ENCODE measurements at places on chromosomes 5 and 9.

GRCh38 chr5:53580547-53580946 lies 20.1 kb downstream of the NDUFS4 start:
- no peak for DNase-seq

- DNase-seq, result peak; percentile 51
These were observed 86.3 kb upstream of the SLC12A2 start for GRCh38 chr5:127997201-127997704.

DNA sequence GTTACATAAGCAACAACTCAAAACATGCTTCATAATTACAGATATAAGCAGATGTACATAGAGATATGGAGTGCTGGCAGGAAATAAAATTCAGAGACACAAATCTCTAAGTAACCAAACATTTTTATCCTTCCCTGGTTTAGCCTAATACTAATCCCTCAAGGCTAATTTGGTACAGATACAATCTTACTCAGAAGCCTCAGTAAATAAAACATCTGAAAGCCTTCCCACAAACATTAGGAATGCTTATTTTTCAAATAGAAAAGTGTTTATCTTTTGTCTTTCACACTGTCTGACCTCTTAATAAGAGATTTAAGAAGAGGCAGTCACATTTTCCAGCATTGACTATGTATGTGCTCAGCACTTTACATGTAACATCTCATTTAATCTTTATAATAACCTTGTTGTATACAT lies 399.4 kb downstream of the ARRDC3 start:
- DNase-seq, result no peak

DNA sequence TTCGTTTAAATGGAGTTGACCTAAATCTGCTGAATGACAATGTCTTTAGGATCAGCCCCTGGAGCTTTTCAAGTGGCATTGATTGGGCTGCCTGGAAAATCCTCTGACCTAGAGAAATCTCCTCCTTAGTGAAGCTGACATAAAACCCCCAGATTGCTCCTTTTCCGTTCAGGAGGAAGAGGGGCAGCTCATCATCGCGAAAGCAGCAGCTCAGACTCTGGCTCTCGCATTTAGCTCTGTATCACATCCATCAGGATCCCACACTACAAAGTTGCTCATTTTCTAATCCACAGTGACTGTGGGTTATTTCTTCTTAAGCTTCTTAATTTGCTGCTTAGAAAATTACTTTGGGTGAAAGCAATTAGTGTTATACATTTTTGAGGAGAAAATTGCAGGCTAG lies 373.7 kb downstream of the ENC1 start:
- DNase-seq, result no peak

DNA sequence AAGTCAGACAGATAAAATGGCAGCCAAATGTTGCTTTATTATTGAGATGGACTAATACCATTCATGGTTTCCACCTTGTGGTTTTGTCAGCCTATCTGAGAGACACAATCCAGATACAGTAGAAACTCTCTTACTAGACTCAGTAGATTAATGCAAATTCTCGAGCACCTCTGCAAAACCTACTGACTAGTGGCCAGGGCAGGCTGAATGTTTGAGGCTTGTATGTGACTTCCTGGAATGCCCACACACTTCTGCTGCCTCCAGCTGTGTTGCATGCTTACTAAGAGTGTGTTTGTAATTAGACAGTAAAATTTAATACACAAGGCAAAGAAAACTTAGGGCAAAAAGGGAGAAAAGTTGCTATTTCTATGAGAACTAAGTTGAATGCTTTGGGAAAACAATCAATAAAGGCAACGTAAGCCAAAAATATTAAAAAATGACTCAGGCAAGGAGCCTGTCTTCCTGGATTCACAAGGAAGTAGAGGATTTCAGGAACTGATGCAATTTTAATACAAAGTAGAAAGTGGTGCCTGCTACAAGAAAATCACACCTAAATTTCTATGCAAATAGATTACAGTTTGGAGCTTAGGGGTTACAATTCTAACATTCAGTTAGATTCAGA lies 30.2 kb upstream of the CCNG1 start:
- no peak for DNase-seq

- peak; percentile 49 for DNase-seq
These were observed 138.4 kb upstream of the ZNF618 start for GRCh38 chr9:113737517-113738271.

- DNase-seq, result no peak
These were observed 162.9 kb downstream of the ELAVL2 start for GRCh38 chr9:23663125-23663524.

DNA sequence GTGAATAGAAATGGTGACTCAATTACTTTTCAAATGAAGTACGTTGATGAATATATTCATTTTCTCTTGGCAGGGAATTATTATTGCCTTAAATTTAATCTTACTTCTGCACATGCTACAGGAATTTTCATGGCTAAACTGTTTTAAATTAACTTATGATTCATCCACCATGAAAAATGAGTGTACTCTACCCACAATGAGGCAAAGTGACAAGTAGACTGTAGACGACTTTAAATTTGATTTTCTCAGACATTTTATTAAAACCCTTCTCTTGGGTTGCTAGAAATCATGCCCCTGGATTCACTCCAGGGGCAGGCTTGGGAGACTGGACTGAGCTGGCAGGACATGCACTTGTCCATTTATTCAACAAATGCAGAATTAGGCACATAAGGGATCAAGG lies 23.5 kb upstream of the ERAP2 start:
- DNase-seq, result no peak

DNA sequence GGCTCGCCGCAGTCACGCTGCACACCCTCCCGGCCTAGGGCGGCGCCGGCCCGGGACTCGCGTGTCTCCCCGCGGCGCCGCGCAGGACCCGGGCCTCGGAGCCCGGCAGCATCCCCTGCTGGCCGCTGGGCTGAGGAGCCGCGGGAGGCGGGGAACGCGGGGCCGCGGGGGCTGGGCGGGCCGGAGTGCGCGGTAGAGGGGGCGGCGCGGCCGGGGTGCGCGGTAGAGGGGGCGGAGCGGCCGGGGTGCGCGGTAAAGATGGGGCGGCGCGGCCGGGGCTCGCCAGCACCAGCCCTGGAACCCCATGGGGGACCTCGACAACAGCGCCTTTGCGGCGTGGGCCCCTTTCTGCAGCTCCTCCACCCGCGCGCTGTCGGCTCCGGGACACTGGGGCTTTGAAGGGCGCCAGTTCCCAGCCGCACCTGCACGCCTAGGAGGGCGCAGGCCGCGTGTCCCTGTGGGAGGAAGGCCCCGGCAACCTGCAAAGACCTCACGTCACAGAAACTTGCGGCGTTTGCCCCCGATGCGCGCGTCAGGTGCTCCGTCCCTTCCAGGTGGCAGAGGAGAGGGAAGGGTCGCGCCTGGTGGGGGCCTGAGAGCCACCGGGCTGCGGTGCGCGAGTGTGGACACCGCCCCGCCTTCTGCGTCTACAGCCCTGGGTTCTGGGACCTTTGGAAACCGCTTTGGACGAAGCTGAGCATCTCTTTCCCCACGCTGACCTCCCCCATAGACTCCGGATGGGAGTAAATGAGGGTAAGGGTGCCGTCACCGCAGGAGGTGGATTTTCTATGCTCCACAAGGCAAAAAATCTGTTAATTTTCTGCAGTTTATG lies 49.6 kb downstream of the NSUN2 start:
- no peak for DNase-seq

DNA sequence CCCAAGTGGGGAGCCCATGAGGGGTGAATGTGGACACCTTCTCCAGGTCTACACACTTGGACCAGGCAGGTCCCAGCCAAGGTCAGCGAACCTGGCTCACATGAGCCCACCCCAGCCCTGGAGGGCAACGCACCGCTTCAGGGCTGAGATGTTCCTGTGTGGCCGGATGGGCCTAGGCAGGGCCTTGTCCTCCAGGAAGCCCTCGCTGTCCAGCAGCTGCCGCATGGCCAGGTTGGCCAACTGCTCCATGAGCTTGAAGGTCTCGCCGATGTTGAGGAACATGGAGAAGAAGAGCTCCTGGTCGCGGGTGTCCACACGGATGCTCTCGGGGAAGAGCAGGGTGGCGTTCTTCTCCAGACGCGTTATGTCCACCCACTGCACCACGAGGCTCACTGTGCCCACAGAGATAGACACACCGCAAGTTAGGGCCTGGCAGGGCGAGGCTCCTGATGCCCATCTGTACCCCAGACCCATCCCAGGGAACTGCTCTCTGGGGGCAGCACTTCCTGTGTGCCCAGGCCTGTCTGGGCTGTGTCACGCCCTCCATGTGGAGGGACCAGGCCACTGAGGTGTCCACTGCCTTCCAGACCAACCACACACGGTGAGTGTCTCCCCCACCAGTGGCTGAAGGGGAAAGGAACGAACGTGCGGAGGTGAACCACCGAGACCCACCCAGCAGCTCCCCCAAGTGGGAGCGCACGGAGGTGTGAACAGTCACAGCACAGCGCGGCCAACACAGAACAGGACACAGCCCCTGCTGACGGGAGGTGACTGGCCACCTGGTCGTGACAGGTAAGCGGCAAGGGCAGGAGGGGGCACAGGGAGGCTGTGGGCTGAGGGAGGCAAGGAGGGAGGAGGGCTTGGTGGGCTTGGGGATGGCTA lies 14.4 kb downstream of the TBC1D9B start:
- DNase-seq, result no peak

GRCh38 chr5:169412831-169413230 lies 111.9 kb upstream of the SLIT3 start:
- no peak for DNase-seq

GRCh38 chr9:91119679-91120078 lies 242.0 kb downstream of the AUH start:
- DNase-seq, result no peak

DNA sequence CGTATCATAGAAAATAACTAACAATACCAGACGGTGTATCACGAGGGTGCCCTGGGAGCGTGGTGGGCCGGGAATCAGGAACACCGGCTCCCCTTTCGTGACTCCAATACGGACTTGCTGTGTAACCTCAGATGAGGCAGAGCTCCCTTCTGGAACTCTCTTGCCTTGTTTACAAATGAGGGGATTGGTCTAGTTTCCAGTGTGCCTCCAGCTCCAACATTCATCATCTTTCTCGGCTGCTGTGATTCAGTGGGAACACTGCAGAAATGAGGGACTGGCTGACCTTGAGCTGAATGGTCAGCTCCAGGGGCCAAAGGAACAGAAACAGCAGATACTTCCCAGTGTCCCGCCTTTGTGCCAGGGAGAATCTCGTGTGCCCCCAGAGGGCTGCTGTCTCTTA lies 22.6 kb upstream of the TGFBI start:
- DNase-seq, result no peak

DNA sequence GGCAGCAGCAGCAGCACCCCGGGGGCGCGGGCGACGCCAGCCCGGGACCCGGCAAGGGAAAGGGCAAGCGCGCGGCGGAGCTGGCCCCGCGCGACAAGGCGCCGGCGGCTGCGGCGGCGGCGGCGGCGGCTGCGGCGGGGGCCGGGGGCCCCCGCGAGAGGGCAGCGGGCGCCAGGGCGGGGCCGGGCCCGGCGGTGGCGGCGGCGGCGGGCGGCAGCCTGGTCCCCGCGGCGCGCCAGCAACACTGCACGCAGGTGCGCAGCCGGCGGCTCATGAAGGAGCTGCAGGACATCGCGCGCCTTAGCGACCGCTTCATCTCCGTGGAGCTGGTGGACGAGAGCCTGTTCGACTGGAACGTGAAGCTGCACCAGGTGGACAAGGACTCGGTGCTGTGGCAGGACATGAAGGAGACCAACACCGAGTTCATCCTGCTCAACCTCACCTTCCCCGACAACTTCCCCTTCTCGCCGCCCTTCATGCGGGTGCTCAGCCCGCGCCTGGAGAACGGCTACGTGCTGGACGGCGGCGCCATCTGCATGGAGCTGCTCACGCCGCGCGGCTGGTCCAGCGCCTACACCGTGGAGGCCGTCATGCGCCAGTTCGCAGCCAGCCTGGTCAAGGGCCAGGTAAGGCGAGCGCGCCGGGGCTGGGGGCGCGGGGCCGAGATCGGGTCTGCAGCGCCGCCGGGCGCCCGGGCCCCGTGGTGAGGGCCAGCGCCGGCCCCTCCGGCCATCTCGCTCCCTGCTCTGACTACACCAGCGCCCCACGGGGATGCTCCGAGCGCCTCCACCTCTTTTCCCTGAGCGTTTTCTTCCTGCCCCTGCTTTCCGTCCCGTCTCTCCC lies at the start of gene UBE2QL1:
TSS of gene UBE2QL1 (plus strand) at position 238 of the 843 bp plus-strand sequence. CDS start at position 273, 35 bp downstream.
- DNase-seq, result no peak

Data from NCI-H526 treated with DMSO at 0.1 percent for 48 hours (cell line).